ENCODE measurements at places on chromosomes 11 and 22.
A peak's percentile ranks its signal among the peaks of the same experiment; 100 is the strongest.

GRCh38 chr11:1825785-1826451 lies 8.9 kb upstream of the SYT8 start:
- no peak for DNase-seq

DNA sequence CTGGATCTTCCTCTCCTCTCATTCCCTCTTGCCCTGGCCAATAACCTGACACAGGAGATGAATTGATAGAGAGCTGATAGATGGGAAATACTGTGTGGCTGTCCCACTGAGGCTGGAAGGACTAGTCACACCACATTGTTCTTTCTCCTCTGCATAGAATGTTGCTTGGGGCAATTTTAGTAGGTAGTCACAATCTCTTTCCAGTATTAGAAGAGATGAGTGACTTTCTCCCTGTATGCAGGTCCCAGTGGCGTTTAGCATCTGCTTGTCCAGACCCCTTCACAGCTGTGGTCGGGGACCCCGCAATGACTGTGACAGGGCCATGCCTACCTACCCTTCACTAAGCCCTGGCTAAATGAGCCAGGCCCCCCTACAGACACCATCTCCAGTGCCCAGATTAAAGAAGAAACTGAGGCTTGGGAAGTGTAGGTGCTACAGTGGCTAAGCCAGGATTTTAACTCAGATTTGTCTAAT lies 24.0 kb upstream of the P2RY2 start:
- no peak for DNase-seq

DNA sequence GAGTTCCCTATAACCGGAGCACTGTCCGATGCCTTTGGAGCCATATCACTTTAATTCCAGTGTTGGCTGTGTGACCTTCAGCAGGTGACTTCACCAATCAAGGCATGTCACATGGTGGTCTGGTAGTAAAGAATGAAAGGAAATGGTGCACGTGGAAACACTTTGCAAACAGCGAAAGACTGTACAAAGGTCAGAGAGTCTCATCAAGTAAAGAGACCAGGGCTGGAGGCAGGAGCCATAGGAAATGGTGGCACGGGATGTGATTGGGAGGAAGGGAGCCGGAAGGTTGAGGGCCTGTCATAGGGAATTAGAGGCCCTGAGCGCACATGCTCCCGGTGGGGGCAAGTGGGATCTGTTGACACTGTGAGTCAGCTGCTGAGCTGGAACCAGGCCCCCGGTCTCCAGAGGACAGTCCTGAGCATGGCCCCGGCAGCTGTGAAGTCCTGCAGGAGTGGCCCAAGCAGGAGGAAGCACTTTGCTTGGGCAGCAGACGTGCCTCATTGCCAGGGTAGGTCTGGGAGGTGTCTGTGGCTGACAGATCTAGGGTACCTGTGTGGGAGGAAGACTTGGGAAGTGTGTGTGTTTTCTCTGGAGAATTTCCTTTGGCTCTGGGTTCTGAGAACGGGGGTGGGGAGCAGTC lies 2.0 kb downstream of the DAGLA start:
- DNase-seq: peak; percentile 83

GRCh38 chr11:48263423-48263911 lies at the start of gene OR4X1:
TSS of gene OR4X1 (plus strand) at chr11:48263861. CDS start at chr11:48263861, 0 bp downstream.
- no peak for DNase-seq

GRCh38 chr11:132024587-132025295 lies 654.3 kb downstream of the NTM start:
- DNase-seq: peak; percentile 95

DNA sequence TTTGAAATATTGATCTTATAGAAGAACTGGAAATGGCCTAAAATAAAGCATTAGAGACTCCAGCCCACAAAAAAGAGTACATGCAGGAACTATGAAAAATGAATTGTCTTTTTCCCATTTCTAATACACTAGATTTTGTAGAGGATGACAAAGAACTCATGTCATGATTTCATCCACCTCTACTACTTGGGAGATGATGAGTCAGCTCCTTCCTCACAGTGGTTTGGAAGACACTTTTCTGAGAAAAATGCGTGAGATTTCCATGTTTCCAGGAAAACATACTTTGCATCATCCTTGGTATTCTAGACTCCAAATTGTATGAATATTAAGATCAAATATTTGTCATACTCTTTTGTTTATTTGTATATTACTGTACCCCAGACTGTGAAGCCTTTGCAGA lies 500.5 kb downstream of the FAM181B start:
- DNase-seq: no peak

DNA sequence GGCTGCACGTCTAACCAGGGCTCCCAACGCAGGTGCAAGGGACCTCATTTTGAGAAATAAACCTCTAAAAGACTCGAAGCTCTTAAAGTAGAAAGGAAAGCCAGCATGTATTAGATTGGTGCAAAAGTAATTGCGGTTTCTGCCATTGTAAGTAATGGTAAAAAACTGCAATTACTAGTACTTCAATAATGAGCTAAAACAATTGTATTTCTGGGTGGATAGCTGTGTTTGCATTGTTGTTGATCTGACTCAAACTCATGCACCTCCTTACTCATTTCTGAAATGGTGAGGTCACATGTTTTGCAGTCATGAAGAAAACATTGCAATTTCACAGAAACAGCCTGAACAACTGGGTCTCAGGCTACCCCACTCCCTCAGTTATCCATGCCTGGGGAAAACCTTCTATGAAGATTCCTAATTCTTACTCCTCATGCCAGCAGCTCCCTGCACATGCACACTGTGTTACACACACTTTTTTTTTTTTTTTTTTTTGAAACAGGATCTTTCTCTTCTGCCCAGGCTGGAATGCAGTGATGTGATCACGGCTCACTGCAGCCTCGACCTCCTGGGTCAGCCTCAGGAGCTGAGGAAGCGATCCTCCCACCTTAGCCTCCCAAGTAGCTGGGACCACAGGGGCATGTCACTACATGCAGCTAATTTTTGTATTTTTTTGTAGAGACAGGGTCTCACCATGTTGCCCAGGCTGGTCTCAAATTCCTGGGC lies 24.6 kb downstream of the VWCE start:
- peak; percentile 40 for DNase-seq

- DNase-seq: peak; percentile 78
Measured at GRCh38 chr22:19891317-19892256, 36.9 kb upstream of the GNB1L start.

GRCh38 chr11:64339754-64340408 lies at the start of gene CCDC88B:
TSS of gene CCDC88B (plus strand) at chr11:64340204. CDS start at chr11:64340267, 63 bp downstream.
- no peak for DNase-seq

DNA sequence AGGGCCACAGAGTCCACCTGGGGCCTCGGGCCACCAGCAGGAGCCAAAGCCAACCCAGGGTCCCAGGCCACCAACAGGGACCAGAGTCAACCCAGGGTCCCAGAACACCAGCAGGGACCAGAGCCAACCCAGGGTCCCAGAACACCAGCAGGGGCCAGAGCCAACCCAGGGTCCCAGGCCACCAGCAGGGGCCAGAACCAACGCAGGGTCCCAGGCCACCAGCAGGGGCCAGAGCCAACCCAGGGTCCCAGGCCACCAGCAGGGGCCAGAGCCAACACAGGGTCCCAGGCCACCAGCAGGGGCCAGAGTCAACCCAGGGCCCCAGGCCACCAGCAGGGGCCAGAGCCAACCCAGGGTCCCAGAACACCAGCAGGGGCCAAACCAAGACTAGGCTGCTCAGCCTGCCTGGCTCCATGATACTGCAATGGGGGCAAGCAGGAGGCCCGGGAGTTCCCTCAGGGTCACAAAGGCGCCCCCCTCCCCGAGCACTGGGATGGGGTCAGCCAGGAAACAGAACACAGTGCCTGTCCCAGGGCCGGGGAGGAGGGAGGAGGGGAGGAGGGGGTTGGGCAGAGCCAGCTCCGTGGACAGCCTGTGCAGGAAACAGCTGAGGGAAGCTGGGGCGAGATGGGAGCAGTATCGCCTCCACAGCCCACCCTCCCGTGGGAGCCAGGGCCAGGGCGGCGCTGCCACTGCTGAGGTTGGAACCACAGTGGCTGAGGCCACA lies 62.0 kb upstream of the PRR5 start:
- no peak for DNase-seq

DNA sequence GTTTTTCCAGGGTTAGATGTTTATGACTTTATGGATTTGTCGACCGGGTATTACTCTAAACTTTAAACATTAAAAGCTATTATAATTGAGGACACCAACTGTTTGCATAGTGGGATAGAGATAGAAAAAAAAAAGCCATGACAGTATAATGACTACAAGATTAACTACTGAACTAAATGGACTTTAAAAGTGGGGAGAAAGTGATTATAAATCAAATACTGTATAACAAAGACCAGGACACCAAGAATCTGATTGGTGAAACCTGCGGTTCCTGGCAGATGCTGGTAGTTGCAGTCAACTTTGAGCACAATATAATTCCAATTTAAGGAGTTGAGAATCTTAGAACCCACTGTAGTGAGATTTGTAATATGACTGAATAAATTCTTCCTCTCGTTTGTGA lies 2.5 kb downstream of the CRKL start:
- no peak for DNase-seq

DNA sequence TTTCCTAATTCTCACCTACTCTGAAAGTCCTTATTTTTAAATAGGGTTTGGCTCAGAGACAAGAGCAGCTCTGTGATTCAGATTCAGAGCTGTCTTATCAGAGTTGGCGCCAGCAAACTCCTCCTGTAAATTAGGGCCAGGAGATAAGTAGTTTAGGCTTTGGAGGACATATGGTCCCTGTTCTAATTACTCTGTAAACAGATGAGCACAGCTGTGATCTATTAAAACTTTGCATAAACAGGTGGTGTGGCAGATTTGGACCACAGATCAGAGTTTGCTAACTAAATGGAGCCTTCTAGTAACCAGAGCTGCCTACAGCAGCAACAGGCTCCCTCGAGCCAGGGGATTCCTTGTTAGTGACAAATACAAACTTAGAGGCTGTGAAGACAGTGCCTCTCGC lies 27.9 kb downstream of the YPEL1 start:
- DNase-seq: no peak

- DNase-seq: no peak
Measured at GRCh38 chr11:76659672-76660532, 10.6 kb downstream of the LRRC32 start.

GRCh38 chr11:17883946-17884345 lies 128.9 kb downstream of the SERGEF start:
- no peak for DNase-seq

DNA sequence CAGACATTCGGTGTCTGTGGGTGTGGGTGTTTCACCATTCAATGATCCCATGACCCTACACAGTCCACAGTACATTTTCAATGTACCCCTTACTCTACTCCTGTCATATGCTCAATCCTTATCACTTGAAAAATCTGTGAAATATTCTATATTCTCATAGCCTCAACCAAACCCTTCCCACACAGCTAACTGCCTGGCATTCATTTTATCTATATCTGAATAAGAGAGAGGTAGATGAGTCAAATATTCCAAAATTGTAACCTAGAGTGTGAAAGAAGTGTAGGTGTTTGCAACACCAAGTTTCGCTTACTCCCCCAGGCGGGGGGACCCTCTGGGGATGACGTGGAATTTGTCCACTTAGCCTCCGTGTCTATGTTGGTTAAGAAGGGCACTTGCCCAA lies 354.8 kb downstream of the ETS1 start:
- no peak for DNase-seq

- DNase-seq: no peak
Measured at GRCh38 chr11:61151545-61152252, 9.5 kb downstream of the VPS37C start.
